ENCODE measurements at places on chromosomes 11 and 22.

- DNase-seq = no peak
Measured at GRCh38 chr22:47299211-47299862, 536.9 kb downstream of the TBC1D22A start.

DNA sequence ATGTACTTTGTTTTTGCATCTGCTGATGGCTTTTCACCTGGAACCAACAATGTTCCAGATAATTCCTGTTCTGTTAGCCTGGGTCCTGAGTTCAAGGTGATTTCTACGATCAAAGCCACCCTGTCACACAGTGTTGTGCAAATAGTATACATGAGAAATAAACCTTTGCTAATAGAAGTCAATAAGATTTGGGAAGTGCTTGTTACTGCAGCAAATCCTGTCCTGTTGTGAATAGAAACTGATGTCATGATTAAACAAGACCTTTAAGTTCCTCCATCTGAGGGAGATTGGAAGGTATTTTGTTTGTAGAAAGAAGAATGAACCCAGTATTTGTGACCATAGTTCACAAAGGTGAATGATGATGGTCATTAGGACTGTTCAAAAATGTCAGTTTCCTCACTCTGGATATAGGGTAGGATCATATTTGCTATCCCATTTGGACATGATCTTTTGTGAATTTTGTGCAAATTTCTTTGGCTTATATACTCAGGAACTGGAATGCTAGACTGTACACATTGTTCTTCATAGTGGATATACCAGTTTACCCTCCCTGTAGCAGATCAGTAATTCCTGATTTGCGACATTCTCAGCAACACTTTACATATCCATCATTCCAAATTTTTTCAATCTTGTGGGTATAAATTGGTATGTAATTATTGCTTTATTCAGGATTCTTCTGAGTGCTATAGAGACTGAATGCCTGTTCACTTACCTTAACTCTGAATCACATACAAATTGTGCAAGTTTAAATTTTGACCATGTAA lies 428.5 kb downstream of the METTL15 start:
- no peak for DNase-seq

- no peak for DNase-seq
Measured at GRCh38 chr11:74282421-74282820, 29.0 kb downstream of the P4HA3 start.

DNA sequence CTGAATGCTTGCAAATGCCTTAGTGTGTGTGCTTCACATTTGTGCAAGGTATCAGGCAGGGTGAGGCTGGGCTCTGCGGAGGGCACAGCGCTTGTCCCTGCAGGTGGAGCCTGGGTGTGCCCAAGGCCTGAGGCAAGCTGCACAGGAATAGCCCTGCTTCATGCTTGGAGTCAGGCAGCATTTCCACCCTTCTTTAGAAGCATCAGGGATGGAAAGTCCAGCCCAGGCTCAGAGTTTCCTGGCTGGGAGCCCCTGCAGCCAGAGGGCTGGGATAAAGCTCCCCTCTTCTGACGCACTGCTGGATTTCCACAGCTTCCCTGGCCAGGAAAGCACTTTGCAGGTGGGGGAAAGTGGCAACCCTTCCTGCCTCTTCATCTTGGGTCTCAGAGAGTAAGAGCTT lies 63.4 kb downstream of the GALNT18 start:
- DNase-seq = no peak

DNA sequence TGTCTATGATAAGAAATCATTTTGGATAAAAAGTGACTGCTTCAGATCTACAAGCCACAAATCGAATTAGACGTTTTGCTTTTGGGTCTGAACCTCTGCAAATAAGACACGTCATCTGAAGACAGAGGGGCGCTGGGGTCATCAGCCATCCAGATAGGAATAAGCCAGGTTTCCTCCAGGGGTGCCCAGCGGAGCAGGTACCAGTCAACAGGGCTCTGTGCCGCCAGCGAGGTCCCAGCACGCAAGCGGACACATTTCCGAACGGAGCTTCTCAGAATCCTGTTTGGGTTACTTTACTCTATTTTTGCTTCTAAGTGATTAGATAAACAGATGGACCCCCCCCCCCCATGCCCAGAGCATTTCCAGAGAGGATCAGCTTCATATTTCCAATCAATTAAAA lies 873.8 kb downstream of the BRD1 start:
- DNase-seq = no peak

GRCh38 chr11:102499931-102500330 lies 30.6 kb downstream of the MMP7 start:
- DNase-seq = no peak

DNA sequence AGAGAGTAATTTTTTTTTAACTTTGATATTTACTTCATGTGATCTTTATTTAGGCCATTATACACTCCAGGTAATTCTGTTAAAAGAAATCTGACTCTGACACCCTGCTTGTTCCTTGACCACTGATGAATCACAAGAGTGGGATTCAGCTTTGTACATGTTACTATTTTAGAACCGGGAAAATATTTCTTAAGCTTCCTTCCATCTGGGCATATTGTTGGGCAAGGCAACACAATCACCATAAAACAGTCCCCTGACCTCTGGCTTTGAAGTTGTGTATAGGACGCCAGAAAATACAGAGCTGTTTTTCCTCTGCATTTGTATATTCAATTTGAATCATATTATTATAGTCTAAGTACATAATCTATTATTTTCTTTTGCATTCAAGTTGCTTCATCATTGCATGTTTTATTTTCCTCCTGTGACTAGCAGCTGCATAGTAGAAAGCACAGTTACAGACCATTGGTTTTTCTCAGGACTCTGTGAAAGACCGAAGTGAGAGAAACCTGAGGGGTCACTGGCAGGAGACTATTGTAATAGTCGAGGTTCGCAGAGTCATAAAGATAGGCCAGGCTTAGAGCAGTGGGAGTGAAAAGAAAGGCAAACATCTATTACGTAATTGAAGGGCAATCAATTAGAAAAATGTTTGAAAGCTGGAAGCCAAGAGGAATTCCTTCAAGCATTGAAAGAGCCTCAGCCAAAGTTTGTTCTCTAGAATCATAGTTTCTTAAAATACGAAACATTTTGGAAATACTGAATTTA lies 51.8 kb upstream of the SLC36A4 start:
- DNase-seq = no peak

DNA sequence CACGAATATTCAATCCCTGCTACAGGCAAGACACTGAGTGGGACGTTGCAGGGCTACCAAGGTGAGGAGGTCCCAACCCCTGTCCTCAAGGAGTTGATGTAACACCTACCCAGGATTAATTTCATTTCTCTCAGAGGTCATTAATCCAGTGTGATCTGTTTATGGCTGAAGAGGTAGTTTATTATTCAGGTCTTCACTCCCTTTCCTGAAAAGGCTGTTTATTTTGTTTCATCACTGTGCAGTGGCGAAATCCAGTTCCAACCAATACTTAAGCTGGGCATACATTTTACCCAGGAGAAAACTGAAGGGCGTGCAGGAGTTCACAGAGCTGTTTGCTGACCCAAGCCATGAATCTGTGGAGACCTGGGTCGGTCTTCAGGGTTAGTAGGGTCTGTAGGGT lies 2.7 kb upstream of the PTPRJ start:
- DNase-seq = no peak

- DNase-seq = no peak
Measured at GRCh38 chr11:123093739-123094138, 31.8 kb upstream of the HSPA8 start.

DNA sequence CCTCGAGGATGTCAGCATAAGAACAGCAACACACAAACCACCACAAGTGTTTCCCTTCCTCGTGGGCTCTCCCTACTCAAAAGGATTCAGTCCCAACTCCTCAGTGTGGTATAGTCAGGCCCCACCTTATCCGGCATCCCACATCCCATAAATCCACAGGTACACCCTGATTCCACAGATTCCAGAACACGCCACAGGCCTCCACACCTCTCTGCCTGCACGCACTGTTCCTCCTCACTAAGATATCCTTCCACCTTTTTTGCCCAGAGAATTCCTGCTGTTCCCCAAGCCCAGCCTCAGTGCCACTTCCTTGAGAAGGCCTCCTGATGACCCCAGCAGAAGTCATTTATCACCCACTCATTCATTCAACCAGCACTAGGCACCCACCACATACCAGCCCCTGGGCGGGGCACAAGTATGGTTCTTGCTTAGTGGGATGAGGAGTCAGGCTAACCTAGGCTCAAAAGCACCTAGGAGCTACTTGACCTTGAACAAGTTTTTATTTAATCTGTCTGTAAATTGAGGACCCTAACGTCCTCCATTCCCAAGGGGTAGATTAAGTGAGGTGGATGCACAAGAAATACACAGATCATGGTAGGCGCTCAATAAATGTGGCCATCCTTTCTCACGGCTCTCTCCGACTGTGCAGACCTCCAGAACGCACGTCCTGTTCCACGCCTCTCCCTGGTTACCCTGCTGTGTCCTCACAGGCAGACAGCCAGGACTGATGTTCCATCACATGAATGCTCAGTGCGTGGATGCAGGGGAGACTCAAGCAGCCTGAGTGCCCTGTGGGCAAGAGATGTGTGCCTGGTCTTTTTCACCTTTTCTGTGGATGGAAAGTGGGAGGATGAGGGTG lies 2.1 kb upstream of the KCNJ4 start:
- DNase-seq = no peak

DNA sequence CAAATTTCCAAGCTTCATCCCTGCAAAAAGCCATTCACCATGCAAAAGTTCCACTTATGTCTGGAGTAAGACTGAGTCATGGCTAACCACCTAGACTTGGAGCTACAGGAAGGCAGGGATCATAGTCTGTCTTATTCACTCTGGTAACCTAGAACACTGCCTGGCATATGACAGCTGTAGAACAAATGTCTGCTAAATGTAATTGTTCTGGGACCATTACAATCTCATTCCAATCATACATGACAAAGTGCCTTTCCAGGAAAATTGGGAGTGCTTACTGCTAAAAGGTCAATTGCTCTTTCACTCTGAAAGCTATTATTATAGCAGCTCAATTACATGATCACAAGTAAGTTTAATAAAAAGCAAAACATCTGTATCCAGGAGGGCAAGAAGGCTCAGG lies 99.1 kb upstream of the CHRM4 start:
- no peak for DNase-seq

DNA sequence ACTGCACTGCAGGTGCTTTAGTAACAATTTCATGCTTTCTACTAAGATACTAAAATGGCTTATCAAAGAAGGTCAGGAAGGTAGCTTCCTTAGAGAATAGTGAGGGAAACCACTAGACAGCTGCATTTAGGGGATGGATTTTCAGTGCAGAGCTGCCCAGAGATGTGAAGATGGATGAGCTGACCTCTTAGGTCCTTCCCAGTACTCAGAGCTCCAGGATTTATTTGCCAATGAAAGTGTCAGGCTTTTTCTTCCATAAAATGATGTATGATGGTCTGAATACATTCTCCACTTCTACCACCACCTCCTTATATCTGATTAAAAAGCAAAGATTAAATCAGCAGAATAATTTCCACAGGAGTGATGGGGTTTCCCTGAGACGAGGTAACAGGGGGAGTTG lies 35.0 kb downstream of the SC5D start:
- no peak for DNase-seq

GRCh38 chr11:71269603-71270511 lies 17.5 kb upstream of the SHANK2 start:
- DNase-seq = no peak

- DNase-seq = no peak
Measured at GRCh38 chr22:46459347-46460065, 77.9 kb downstream of the CELSR1 start.

- DNase-seq = no peak
Measured at GRCh38 chr11:78293536-78293935, 104.8 kb downstream of the USP35 start.

DNA sequence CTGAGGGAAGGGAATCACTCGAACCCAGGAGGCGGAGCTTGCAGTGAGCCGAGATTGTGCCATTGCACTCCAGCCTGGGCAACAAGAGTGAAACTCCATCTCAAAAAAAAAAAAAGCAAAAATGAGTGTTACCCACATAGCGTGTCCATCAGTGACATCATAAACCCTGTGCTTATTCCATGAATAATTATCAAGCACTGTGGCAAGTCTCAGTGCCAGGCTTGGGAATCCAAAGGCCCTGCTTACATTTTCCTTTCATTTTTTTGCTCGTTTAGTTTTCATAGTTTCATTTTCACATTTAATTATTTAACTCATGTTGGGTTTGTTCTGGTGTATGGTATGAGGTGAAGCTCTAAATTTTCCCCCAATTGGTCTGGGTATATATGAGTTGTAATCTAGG lies 46.5 kb downstream of the NEU3 start:
- no peak for DNase-seq

GRCh38 chr11:61128947-61129638 lies 26.8 kb downstream of the CD5 start:
- no peak for DNase-seq

DNA sequence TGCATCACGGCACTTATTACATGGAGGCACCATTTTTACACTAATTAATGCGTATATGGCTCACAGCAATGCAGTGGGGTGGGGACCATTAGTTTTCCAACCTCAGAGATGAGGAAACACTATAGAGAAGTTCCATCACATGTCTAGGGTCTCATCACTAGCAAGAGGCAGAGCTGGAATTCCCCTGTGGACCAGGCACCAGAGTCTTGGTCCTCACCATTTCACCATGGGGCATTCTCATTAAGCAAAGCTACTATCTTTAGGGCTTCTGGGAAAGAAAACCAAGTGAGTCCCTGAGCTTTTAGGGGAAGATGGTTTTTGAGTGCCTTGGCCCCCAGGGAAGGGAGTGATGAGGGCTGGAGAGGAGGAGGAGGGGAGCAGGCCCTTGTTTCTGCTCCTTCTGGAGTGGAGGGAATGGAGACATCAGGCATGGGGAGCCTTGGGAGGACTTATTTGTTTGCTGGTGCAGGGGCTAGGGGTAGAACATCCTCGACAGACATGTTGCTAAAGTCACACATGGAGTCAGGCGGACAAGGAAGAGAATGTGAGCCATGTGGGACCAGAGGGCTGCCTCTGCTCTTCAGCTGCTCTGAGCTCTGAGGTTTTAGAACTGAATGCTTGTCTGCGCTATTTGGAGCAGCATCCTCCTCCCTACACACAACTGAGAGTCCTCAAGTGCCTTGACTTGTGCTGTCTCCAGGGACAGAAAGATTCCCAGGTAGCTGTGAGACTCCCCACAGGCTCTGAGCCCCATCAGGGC lies 40.3 kb upstream of the ZBED5 start:
- no peak for DNase-seq

DNA sequence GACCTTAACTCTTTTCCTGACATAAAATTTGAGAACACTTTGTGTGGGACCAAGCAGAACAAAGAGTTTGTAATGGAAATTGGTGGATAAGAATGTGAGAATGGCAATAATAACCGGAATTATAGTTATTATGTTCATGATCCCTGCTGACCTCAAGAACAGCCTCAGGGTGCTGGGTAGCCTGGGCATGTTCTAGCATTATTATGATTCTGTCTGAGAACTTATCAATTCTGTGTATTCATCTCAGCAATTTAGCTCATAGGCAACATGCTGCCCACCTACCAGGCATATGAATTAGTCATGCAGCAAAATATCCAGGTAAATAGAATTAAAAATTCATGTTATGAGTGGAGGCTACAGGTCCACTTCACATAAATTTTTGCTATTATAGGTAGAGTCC lies 61.9 kb downstream of the CTSC start:
- no peak for DNase-seq

DNA sequence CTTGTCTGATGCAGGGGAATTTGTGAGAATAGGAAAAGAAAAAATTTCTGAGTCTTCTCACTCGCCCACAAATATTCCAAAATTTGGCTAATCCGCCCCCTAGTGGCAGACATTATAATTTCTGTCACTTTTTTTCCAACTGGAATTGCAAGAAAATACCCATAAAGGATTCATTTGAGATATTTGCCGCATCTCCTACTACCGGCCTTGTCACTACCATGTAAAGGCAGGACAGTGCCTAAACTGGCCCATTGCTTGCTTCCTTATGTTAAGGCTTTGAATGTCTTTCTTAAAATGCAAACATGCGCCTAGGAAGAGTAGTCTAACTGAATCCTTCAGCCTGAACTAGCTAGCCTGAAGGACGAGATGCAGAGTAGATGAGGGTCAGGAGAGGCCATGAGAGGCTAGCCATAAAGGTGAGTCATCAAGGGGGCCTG lies 9.3 kb upstream of the CEP295 start:
- no peak for DNase-seq
